ENCODE measurements at places on chromosomes 1 and 21.

DNA sequence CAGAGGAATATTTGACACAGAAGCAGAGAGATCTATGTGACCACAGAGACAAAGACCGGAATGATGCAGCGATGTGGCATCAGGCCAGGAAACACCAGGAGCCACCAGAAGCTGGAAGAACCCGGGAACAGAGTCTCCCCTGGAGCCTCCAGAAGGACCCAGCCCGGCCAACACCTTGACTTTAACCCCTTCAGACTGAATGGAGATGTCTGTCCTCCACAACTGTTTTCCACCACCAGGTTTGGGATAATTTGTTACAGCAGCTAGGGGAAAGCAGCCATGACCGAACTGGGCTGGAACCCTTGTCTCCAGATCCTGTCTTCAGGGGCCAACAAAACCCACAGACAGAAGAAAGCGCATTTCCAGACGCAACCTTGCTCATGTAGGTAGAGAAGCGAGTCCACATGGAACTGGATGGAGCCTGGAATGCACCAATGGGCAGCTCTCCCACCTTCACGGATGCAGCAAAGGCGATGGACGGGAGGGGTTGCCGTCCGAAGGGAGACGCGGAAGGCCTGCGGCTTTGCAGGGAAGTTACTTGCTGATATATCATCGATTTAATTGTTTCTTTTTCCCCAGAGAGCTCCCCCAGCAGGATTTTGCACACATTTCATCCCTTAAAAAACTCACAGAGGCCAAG lies 396.6 kb downstream of the NPHP4 start:
- H3K27me3 ChIP-seq, result peaks cover 9% of the 10 kb centered on the region
- DNase-seq, result no peak
- H3K27ac ChIP-seq, result no peak overlapping the region
- H3K36me3 ChIP-seq, result no peaks in the 10 kb centered on the region
- no peak overlapping the region for H3K4me3 ChIP-seq

GRCh38 chr1:210696709-210697108 lies 368.0 kb downstream of the HHAT start:
- H3K36me3 ChIP-seq, result peaks cover 5% of the 10 kb centered on the region
- H3K27ac ChIP-seq, result no peak overlapping the region

DNA sequence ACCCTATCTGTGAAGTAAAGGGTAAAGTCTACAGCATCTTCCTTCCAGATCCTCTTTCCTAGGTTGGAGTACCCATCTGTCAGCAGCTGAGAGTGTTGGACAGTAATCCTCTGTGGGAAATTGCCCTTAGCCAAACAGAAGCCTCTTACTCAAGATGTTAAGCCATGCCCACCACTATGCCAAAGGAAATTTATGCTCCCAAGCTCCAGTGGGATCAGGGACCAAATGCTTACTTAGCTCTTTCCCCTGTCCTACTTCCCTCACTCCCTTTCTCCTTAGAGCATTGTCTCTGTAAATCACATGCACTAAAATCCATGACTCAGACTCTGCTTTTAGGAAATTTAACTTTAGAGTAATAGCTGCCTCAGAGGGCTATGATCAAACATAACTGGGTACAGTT lies 254.0 kb downstream of the BRINP2 start:
- peaks cover 6% of the 10 kb centered on the region for H3K27me3 ChIP-seq
- no peak overlapping the region for H3K4me3 ChIP-seq
- peak overlapping the region; percentile 75 for H3K27ac ChIP-seq
- H3K4me1 ChIP-seq, result peaks cover 16% of the 10 kb centered on the region
- no peaks in the 10 kb centered on the region for H3K36me3 ChIP-seq
- DNase-seq, result no peak

GRCh38 chr1:157040802-157041201 lies 4.7 kb downstream of the ARHGEF11 start:
- DNase-seq, result no peak
- H3K27me3 ChIP-seq, result no peaks in the 10 kb centered on the region
- no peak overlapping the region for H3K4me3 ChIP-seq

GRCh38 chr1:167435484-167435883 lies 82.8 kb downstream of the CD247 start:
- no peak overlapping the region for H3K4me3 ChIP-seq
- H3K36me3 ChIP-seq, result peaks cover 5% of the 10 kb centered on the region
- H3K27ac ChIP-seq, result no peak overlapping the region
- peaks cover 20% of the 10 kb centered on the region for H3K4me1 ChIP-seq

- H3K4me3 ChIP-seq, result no peak overlapping the region
- H3K36me3 ChIP-seq, result no peaks in the 10 kb centered on the region
- DNase-seq, result no peak
- H3K4me1 ChIP-seq, result peaks cover 18% of the 10 kb centered on the region
- H3K27me3 ChIP-seq, result peaks cover 24% of the 10 kb centered on the region
- no peak overlapping the region for H3K27ac ChIP-seq
Measured at GRCh38 chr1:176905648-176906047, 258.9 kb downstream of the ASTN1 start.

DNA sequence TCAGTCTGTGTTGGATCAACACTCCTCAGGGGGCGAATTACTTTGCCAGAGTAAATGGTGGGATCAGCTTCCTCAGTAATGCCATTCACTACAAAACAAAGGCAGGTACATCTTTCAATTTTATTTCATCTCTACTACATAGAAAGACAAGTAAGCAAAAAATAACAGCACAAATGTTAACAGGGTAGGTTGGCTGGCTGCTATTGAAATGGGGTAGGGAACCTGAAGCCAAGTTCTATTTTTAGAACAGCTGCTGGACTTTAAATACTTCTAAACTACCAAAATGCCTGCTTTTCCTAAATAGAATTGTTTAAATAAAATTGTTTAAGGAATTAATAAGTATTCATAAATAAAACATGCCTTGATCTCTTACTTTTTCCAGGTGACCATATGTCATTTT lies 7.3 kb upstream of the NRAS start:
- H3K4me1 ChIP-seq, result no peaks in the 10 kb centered on the region
- no peak overlapping the region for H3K27ac ChIP-seq
- H3K27me3 ChIP-seq, result no peaks in the 10 kb centered on the region
- H3K36me3 ChIP-seq, result peaks cover 88% of the 10 kb centered on the region
- DNase-seq, result no peak
- H3K4me3 ChIP-seq, result no peak overlapping the region

GRCh38 chr1:63915121-63915520 lies 141.3 kb downstream of the ROR1 start:
- no peaks in the 10 kb centered on the region for H3K36me3 ChIP-seq
- H3K27me3 ChIP-seq, result peaks cover 14% of the 10 kb centered on the region
- DNase-seq, result no peak
- H3K27ac ChIP-seq, result no peak overlapping the region
- H3K4me1 ChIP-seq, result peaks cover 61% of the 10 kb centered on the region

Data from nephron progenitor cell (in vitro differentiated cells).